Body of pancreas (tissue), 4 donors: ENCODE measurements at places on chromosomes 3 and 15. TPM values are rescaled to one million over a fixed set of nuclear protein-coding genes. Genes with fewer than 3 reads are reported as not detected.

DNA sequence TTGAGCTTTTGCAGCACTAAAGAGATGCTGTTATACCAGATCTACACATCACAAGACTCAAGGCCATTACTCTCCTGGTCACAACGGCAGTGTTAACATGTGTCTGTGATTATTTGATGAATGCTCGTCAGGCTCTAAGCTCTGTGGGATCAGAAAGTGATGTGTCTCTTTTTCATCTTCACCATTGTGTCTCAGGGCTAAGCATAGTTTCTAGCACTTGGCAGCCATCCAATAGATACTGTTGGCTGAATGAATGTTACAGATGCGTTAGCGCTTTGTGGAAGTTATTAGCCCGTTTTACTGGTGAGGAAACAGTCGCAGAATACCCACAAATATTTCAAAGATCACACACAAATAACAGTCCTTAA is 1.2 kb upstream of the FAM81A start:
- no peak for DNase-seq

- no peak for DNase-seq
Observed at GRCh38 chr3:78096488-78097255, 1056.8 kb downstream of the ROBO2 start.

DNA sequence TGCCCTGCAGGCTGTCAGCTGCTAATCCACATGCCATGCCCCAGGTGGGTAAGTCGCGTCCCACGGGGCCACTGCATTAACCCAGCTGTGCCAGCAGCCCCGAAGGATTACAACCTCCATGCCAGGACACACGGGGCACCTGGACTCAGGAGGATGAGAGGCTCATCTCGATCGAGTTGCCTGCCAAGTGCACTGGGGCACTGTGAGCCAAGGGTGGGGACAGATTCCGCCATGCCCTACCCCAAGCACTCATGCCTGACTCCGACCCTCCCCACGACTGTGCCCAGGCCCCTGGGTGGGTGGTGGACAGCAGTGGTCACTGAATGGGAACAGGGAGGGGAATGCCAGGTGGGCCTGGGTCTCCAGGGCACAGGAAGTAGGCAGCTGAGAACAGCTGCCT is 20.7 kb upstream of the SNRPA1 start:
- DNase-seq: peak; percentile 2

- no peak for DNase-seq
Observed at GRCh38 chr15:48636511-48636910, 9.0 kb downstream of the FBN1 start.

- no peak for DNase-seq
Observed at GRCh38 chr15:98887976-98888375, 119.6 kb downstream of the PGPEP1L start.

GRCh38 chr3:184284696-184285095 is 8.9 kb downstream of the ECE2 start:
- peak; percentile 73 for DNase-seq

DNA sequence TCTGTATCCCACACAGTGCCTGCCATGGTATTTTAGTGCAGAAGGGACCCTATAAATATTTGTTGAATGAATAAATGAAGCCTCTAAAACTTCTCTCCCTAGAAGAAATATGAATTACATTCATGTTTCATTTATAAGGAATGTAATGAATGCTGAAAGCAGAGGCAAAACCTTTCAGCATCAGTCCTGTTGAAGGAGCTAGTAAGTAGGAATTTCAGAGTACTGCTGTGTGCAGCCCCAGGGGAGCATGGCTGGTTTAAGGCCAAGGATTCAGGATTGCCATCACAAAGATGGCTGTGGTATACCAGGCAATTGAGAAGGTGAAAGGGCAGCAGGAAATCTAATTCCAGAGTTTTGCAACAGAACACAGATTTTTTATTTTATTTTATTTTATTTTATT is 1131.4 kb downstream of the IGSF11 start:
- no peak for DNase-seq

DNA sequence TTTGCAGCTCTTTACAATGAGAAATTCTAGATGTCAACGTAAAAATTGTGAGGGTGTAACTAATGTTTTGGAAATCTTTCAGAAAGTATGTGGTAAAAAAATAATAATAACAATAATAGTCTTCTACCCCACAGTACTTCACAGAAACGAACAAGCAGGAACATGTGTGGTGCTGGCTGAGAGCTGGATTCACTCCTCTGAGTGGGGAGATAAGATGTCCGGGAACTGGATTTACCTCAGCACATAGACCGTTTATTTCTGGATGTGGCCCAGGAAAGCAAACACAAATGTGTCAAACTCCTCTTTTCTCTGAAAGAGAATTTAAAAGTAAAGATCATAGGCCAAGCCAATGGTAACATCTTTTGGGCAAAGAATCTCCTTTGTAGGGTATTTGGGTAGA is 103.4 kb downstream of the SLC49A4 start:
- no peak for DNase-seq

WDR49 gene
- 0.78 TPM for total RNA-seq

CCR1 gene
- 3.0 TPM for total RNA-seq

PGBD4 gene
- 1.0 TPM for total RNA-seq

LYZL4 gene
- not detected for total RNA-seq
